Left renal cortex interstitium (tissue), 4 donors: ENCODE measurements at places on chromosomes 16 and 17. TPM values are rescaled to one million over a fixed set of nuclear protein-coding genes. Genes with fewer than 3 reads are reported as not detected.

- no peak for DNase-seq
These were observed 507.7 kb downstream of the MAF start for GRCh38 chr16:79092846-79093245.

GRCh38 chr17:48048384-48049126 lies 396 bp downstream of the NFE2L1 start:
- no peak for DNase-seq

- DNase-seq = no peak
These were observed 19.6 kb upstream of the GOT2 start for GRCh38 chr16:58753711-58754134.

GRCh38 chr17:75647061-75647460 lies 13.8 kb downstream of the SMIM5 start:
- DNase-seq = no peak

- DNase-seq = no peak
These were observed 201.7 kb upstream of the PSMD7 start for GRCh38 chr16:74094962-74095361.

GRCh38 chr17:64778240-64779097 lies 116.4 kb upstream of the SMURF2 start:
- DNase-seq = no peak

The HP gene
- polyA plus RNA-seq = 2.2 TPM

The FAHD1 gene
- 39.8 TPM for polyA plus RNA-seq
